Activated naive CD8-positive, alpha-beta T cell treated with anti-CD3 and anti-CD28 coated beads for 36 hours (primary cell): ENCODE measurements at places on chromosomes 7 and 10. TPM values are rescaled to one million over a fixed set of nuclear protein-coding genes. Genes with fewer than 3 reads are reported as not detected.

Gene ANKRD2
- total RNA-seq = not detected

Gene LOXL4
- total RNA-seq = not detected

Gene OR2A5
- not detected for total RNA-seq

Gene PRRT4
- total RNA-seq = 0.27 TPM

- H3K4me1 ChIP-seq = no peaks in the 10 kb centered on the region
- no peak overlapping the region for H3K4me3 ChIP-seq
- H3K27me3 ChIP-seq = peaks cover 31% of the 10 kb centered on the region
- H3K36me3 ChIP-seq = no peaks in the 10 kb centered on the region
Measured at GRCh38 chr7:137685433-137686164, 161.2 kb downstream of the DGKI start.

DNA sequence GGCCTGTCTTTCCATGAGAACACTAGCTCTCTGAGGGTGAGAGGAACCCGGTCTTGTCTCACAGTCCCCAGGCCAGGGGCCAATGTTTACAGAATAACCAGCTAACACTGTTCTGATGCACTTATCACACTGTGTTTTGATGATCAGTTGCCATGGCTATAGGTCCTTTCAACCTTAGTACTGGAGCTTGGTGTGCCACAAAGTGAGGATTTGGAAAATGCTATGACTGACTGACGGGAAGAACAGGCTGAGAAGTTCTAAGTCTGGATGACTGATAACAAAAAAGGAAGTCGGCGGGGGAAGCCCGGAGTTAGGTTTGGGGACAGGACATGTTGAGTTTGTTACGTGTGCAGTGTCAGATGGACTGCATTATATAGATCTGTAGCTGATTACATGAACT, 141.8 kb downstream of the CTTNBP2 start:
- no peak overlapping the region for H3K4me3 ChIP-seq
- H3K27ac ChIP-seq = no peak overlapping the region
- peak; percentile 13 for DNase-seq
- no peaks in the 10 kb centered on the region for H3K4me1 ChIP-seq
- H3K27me3 ChIP-seq = peaks cover 19% of the 10 kb centered on the region

DNA sequence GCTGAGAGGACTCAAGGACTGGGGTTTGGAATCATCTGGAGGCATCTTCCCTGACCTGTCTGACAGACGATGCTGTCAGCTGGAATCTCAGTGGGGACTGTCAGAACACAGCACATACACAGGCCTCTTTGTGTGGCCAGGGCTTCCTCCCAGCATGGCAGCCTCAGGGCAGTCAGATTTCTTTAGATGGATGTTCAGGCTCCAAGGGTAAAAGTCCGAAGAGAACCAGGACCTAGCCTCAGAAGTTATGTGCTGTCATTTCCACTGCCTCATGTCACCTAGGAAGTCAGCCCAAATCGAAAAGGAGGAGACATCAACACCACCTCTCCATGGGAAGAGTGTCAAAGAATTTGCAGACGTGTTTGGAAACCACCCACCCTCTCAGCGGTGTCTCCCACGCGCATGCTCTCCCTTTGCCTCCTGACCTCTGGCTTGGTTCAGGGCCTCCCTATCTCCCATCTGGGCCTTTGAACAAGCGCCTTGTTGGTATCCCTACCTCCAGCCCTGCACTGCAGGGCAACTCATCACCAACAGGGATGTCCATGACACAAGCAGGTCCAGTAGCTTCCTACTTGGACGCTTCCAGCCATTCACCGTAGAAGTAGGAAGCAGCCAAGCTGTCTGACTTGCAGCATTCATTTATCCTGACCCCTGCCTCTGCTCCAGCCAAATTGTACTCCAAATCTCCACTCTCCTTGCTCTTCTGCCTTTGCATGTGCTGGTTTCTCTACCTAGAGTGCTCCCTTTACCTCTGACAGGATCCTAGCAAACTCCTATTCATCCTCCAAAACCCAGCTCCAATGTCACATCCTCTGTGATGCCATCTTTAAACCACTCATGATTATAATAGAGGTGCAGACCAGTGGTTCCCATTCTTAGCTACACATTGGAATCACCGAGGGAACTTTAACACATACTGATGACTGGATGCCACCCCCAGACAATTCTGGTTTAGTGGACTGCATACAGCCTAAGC, 121.6 kb downstream of the OAT start:
- H3K36me3 ChIP-seq = no peaks in the 10 kb centered on the region
- DNase-seq = no peak
- no peak overlapping the region for H3K27ac ChIP-seq
- H3K4me1 ChIP-seq = no peaks in the 10 kb centered on the region

DNA sequence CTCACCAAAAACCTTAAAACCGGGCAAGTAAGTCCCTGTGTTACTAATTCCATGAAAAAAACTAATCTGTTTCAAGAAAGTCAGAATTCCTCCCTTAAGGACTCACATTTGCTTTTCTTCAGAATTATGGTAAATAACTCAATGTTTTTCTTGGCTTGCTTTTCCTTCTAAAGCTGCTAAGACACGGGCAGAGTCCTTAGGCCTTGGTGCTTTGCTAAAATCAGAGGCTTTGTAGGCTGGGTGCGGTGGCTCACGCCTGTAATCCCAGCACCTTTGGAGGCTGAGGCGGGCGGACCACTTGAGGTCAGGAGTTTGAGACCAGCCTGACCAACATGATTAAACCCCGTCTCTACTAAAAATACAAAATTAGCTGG, 32.0 kb downstream of the GNA12 start:
- no peaks in the 10 kb centered on the region for H3K27me3 ChIP-seq
- no peak overlapping the region for H3K27ac ChIP-seq
- no peak for DNase-seq
- no peak overlapping the region for H3K4me3 ChIP-seq
- H3K4me1 ChIP-seq = peaks cover 24% of the 10 kb centered on the region

DNA sequence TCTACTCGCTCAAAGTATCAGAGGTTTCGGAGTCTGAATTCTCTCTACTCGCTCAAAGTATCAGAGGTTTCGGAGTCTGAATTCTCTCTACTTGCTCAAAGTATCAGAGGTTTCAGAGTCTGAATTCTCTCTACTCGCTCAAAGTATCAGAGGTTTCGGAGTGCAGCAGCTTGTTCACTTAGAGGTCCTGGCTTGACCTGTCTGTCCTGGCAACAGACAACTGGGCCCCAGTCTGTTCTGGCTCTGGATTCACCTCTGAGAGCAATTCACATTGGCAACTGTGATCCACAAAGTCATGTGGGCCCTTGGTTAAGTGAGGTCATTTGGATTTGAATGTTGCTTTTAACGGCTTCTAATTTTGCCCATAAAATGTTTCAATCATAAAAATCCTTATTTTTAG, 63.9 kb upstream of the ST8SIA6 start:
- peaks cover 7% of the 10 kb centered on the region for H3K27me3 ChIP-seq
- no peaks in the 10 kb centered on the region for H3K4me1 ChIP-seq
- no peak overlapping the region for H3K27ac ChIP-seq
- no peak for DNase-seq

GRCh38 chr10:63267414-63268148, 134.5 kb downstream of the NRBF2 start:
- peaks cover 3% of the 10 kb centered on the region for H3K36me3 ChIP-seq
- peaks cover 19% of the 10 kb centered on the region for H3K4me1 ChIP-seq
- no peaks in the 10 kb centered on the region for H3K27me3 ChIP-seq
- DNase-seq = no peak
- H3K4me3 ChIP-seq = peak overlapping the region; percentile 94

Gene CNTNAP2
- total RNA-seq = 0.22 TPM

Gene AGAP3
- 25.3 TPM for total RNA-seq
